Germinal center (tissue), 1 donor: ENCODE measurements at places on chromosomes 16 and 17.

DNA sequence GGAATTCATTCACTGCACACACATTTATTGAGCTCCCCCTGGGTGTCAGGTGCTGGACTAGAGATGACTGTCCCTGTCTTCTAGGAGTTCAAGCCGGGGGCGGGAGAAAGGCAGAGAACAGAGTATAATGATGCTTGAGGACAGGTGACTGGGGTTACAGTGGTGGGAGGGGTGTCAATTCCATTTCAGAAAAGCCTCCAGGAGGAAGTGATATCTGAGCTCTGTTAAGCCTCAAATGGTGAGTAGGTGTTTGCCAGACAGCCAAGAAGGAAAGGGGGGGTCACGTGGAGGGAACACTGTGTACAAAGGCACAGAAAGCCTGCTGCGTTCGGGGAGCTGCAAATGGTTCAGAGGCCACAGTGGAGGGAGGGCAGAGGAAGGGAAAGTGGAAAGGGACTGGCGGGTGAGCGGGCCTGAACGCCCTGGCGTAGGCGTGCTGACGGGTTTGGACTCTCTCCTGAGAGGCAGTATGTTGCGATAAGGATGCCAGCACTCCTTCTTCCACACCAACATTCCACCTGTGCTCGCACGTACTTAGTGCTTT, 9.7 kb upstream of the NXPH3 start:
- no peak for DNase-seq

DNA sequence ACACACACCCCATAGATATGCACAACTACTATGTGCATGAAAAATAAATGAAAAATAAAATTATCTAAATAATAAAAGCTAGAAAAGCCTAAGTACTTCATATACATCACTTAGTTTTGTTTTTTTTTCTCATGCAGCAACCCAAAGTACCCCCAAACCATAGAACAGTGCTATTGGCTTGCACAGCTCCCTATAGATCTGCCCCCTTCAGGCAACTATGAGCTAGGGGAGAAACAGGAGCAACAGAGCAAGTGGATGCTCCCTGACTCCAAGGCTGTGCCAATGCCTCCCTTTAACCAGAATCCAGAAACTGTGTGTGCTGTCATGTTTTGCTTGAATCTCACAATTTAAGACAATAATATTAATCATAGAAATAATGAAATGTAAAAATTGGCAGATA, 605.5 kb downstream of the TOX3 start:
- DNase-seq = no peak

GRCh38 chr16:80079072-80079471, 461.7 kb upstream of the DYNLRB2 start:
- DNase-seq = no peak

DNA sequence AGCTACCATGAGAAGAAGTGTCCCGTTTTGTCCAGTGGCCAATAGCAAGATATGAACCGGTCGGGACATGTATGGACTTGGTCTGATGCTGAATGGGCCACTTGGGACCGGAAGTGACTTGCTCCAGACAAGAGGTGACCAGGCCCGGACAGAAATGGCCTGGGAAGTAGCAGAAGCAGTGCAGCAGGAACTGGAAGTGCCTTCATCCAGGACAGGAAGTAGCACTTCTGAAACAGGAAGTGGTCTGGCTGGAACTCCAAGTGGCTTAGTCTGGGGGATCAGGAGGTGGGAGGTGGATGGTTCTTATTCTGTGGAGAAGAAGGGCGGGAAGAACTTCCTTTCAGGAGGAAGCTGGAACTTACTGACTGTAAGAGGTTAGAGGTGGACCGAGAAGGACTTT, 5.3 kb downstream of the EFNB3 start:
- DNase-seq = no peak

DNA sequence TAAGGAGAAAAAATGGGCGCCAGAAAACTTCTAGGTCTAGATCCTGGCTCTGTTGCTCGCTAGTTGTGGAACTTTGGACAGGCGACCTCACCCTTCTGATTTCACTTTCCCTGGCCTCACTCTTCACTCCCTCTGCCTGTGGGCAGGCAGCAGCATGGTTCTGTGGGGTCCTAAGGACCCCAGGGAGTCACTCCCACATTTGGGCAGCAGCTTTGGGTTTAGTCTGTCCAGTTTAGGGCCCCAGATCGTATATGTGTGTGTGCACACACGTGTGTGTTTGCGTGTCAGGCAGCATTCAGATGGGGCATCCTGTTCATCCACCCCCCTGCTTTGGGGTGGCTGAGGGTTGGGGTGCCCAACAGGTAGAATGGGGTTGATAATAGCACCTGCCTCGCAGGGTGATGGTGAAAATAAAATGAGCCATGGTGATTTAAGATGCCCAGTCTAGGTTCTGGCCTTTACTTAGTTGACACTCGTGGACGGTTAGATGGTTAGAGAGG, 102.2 kb downstream of the RAB11FIP4 start:
- DNase-seq = no peak

DNA sequence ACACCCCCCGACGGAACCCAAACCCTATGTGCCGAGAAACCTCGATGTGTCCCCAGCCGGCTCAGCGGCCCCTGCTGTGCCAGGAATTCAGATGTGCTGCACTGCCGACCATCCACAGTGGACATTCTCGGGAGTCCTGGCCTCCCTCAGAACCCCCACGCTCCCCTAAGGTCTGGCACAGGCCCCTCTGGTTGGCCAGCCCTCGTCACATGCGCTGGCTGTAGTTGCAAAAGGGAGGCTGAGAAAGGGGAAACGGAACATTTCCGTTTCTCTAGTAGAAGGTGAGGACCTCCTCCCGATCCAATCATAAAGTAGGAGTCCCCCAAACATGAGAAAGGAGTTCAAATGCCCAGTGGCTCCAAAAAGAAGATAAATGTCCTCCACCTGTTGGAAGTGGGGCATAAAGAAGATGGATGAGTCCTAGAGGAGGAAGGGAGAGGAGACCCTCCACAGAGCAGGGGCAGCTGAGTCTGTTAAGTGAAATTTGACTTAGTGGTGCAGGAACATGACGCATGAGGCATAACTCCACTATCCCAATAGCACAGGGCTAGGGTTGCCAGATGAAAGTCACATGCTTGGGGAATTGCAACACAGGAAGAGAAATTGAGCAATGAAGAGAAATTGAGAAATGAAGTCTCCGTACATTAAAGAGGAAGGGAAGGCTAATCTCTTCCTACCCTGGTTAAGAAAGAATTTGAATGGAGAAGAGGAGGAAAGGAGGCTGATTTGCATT, 49.3 kb upstream of the WSB1 start:
- no peak for DNase-seq

- DNase-seq = no peak
Measured at GRCh38 chr17:74219576-74220133, 6.3 kb downstream of the TTYH2 start.
